ENCODE measurements at places on chromosomes 6 and 20. TPM values are rescaled to one million over a fixed set of nuclear protein-coding genes. Genes with fewer than 3 reads are reported as not detected.
A peak's percentile ranks its signal among the peaks of the same experiment; 100 is the strongest.

GRCh38 chr20:35617397-35618262 is 2.0 kb downstream of the SPAG4 start:
- DNase-seq, result peak; percentile 88
- no peaks in the 10 kb centered on the region for H3K4me1 ChIP-seq
- H3K36me3 ChIP-seq, result peaks cover 13% of the 10 kb centered on the region
- peaks cover 10% of the 10 kb centered on the region for H3K27me3 ChIP-seq

DNA sequence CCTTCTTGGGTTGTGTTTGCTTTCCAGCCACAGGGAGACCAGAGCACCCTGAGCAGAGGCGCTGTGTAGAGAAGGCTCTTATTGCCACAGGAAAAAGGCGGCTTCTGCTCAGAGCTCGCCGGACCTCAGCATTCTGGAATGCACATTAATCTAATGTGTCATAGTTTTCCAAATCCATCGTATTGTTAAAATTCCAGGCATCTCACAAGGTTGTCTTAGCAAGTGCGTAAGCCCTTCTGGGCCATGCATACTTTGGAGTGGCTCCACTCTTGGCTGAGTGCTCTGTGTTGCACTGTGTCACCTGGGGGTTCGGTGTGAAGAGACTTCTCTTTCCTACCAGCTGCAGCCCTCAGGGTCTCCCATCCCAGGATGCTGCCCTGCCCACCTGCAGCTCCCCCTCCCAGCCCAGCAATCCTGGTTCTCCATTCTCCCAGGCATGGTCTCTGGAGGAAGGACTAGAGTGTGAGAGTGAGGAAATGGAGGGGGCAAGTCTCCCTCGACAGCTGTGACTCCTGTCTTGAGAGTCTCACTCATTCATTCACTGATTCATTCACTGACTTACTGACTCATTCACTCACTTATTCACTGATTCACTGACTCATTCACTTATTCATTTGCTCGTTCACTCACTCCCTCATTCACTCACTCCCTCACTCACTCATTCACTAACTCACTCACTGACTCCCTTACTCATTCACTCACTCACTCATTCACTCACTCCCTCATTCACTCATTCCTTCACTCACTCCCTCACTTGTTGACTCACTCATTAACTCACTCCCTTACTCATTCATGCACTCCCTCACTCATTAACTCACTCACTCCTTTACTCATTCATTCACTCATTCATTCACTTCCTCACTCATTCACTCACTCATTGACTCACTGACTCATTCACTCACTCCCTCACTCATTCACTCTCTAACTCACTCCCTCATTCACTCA is 83.7 kb upstream of the MPC1 start:
- no peaks in the 10 kb centered on the region for H3K4me1 ChIP-seq
- peak overlapping the region; percentile 29 for H3K27ac ChIP-seq
- H3K36me3 ChIP-seq, result no peaks in the 10 kb centered on the region

- no peak overlapping the region for H3K4me3 ChIP-seq
- H3K4me1 ChIP-seq, result no peaks in the 10 kb centered on the region
- no peaks in the 10 kb centered on the region for H3K36me3 ChIP-seq
Measured at GRCh38 chr6:156662025-156662445, 115.1 kb upstream of the ARID1B start.

- DNase-seq, result no peak
- H3K4me1 ChIP-seq, result peaks cover 5% of the 10 kb centered on the region
- H3K36me3 ChIP-seq, result no peaks in the 10 kb centered on the region
- peaks cover 8% of the 10 kb centered on the region for H3K27me3 ChIP-seq
- H3K27ac ChIP-seq, result no peak overlapping the region
Measured at GRCh38 chr6:41226752-41227151, 1.4 kb upstream of the TREML4 start.

DNA sequence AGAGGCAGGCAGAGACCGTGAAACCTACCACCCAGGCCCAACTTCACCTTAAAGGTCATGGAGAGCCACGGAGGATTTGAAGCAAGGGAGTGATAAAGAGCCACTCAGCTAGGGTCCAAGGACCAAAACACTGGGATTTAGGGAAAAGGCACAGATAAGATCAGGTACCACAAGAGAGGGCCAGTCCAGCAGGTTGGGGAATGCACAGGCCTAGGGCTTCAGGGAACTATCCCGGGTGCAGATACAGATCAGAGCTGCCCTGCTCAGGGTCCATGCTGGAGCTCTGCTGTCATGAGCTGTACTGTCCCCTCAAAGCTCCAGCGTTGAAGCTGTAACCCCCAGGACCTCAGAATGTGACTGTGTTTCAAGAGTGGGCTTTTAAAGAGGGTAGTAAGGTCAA is 16.9 kb downstream of the SLC22A23 start:
- no peaks in the 10 kb centered on the region for H3K27me3 ChIP-seq
- no peaks in the 10 kb centered on the region for H3K36me3 ChIP-seq
- no peak overlapping the region for H3K4me3 ChIP-seq

- H3K27me3 ChIP-seq, result no peaks in the 10 kb centered on the region
- H3K4me1 ChIP-seq, result peaks cover 2% of the 10 kb centered on the region
- no peak for DNase-seq
- H3K36me3 ChIP-seq, result no peaks in the 10 kb centered on the region
Measured at GRCh38 chr6:122798099-122798641, 9.1 kb downstream of the SMPDL3A start.

DNA sequence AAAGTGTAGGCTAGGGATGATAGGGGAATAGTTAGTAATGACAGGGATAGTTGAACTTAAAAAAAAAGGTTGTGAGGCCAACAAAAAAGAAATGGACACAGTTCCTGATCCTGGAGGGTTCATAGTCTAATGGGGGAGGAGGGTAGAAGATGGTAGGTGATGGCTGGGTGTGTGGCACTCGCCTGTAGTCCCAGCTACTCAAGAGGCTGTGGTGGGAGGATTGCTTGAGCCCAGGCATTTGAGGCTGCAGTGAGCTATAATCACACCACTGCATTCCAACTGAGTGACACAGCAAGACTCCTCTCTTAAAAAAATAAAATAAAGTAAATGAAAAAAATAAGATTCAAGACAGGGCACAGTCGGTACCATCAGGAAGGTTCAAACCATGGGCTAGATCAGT is 2.4 kb upstream of the MICB start:
- no peaks in the 10 kb centered on the region for H3K4me1 ChIP-seq
- no peaks in the 10 kb centered on the region for H3K36me3 ChIP-seq
- peaks cover 51% of the 10 kb centered on the region for H3K27me3 ChIP-seq
- H3K4me3 ChIP-seq, result no peak overlapping the region

GRCh38 chr20:60395991-60396390 is 437.8 kb downstream of the CDH26 start:
- DNase-seq, result no peak
- no peak overlapping the region for H3K4me3 ChIP-seq
- no peaks in the 10 kb centered on the region for H3K4me1 ChIP-seq
- no peaks in the 10 kb centered on the region for H3K27me3 ChIP-seq
- H3K36me3 ChIP-seq, result no peaks in the 10 kb centered on the region

GRCh38 chr6:157029980-157030690 is 253.0 kb downstream of the ARID1B start:
- H3K27me3 ChIP-seq, result no peaks in the 10 kb centered on the region
- no peak overlapping the region for H3K27ac ChIP-seq
- no peak overlapping the region for H3K4me3 ChIP-seq
- H3K36me3 ChIP-seq, result no peaks in the 10 kb centered on the region
- no peak for DNase-seq

GRCh38 chr6:46035242-46035641 is 19.6 kb upstream of the CLIC5 start:
- no peaks in the 10 kb centered on the region for H3K36me3 ChIP-seq
- no peak overlapping the region for H3K4me3 ChIP-seq
- peaks cover 13% of the 10 kb centered on the region for H3K27me3 ChIP-seq
- DNase-seq, result no peak
- no peaks in the 10 kb centered on the region for H3K4me1 ChIP-seq

DNA sequence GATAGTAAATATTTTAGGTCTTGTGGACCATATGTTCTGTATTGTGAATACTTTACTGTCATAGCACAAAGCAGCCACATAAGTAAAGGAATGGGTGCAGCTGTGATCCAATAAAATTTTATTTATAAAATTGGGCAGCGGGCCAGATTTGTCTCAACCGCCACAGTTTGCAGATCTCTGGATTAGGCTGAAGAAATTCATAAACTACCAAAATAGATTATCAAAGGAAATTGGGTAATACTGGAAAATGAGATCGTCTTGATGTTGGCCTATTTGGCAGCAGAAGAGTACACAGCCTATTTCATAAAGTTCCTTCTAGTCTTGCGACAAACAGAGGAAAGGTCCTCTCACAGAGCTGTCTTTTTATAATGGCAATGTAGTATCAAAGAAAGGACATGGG is 69.8 kb downstream of the DZANK1 start:
- no peaks in the 10 kb centered on the region for H3K27me3 ChIP-seq
- peaks cover 12% of the 10 kb centered on the region for H3K4me1 ChIP-seq
- H3K27ac ChIP-seq, result no peak overlapping the region

DNA sequence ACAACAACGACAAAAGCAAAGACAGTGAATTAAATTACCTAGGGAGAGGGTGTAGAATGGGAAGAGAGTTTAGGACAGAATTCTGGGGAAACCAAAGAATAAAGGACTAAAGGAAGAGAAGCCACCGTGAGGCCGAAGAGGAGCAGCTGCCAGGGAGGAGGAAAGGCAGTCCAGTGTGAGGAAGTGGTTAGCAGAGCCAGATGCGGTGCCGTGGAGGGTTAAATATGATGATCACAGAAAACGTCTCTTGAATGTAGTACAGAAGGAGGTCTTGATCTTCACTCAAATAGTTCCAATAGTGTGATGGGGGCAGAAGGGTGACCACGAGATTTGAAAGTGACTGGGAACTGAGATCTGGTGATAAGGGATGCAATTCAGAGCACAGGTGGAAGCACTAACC is 67.7 kb downstream of the TMEM244 start:
- no peaks in the 10 kb centered on the region for H3K36me3 ChIP-seq
- no peak overlapping the region for H3K4me3 ChIP-seq
- no peak for DNase-seq
- no peak overlapping the region for H3K27ac ChIP-seq
- H3K4me1 ChIP-seq, result no peaks in the 10 kb centered on the region

DNA sequence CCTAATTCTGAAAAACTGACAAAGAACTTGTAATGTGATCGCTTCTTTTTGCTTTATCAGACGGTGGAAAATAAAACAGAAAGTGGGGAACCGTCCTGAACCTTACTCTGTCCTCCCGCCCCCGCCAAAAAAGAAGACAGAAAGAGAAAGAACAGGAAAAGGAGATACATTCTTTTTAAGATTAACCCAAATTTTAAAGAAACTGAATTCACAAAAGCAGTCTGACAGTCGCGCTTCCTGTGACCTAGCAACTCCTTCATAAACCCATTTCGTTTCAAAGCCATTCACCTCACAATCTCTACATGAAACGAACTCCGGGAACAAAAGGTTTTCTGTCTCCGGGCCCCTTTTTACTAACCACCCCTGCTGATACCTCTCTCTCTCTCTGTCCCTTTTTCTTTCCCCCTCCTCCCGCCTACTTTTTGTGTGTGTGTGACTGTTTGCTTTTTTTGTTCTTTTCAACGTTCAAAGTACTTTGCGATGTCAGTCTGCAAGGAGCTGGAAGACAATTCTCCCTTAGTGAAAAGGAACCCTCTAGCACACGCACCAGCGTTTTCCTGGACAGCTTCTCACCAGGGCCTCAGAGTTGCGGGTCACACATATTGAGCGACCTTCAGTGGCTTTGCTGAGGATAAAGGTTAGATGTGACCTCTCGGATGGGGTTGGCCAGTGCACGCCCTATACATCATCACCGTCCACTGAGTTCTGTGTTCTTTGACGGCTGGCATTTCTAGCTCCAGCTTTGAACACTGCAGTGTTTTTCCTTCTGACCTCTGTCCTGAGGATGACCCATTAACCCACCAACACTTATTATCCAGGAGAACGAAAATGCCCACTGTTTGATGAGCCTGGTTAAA is 530 bp upstream of the NEDD9 start:
- H3K4me3 ChIP-seq, result peak overlapping the region; percentile 92
- H3K4me1 ChIP-seq, result peaks cover 23% of the 10 kb centered on the region
- peak overlapping the region; percentile 99 for H3K27ac ChIP-seq
- no peaks in the 10 kb centered on the region for H3K27me3 ChIP-seq
- peak; percentile 70 for DNase-seq

DNA sequence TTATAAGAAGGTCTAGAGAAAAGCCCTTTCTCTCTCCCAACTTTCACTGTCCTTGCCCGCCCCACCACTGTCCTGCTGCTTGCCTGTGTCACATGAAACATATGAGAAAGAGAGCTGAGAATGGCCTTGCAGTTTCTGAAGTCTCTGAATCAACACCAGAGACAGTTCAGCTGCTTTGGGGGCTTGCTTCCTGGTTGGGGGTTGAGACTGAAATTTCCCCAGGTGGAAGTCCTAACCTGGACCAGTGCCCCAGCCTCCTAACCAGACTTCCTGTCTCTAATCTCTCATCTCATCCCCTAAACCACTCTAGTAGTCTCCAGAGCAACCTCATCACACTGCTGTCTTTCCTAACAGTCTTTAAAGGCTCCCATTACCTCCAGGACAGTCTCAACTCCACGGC is 10.7 kb downstream of the TRAM2 start:
- DNase-seq, result no peak
- peaks cover 14% of the 10 kb centered on the region for H3K4me1 ChIP-seq
- H3K27me3 ChIP-seq, result no peaks in the 10 kb centered on the region
- no peak overlapping the region for H3K4me3 ChIP-seq
- no peak overlapping the region for H3K27ac ChIP-seq
- H3K36me3 ChIP-seq, result peaks cover 4% of the 10 kb centered on the region

GRCh38 chr6:87572883-87573282 is 16.9 kb downstream of the RARS2 start:
- H3K36me3 ChIP-seq, result peaks cover 38% of the 10 kb centered on the region
- DNase-seq, result no peak
- peaks cover 4% of the 10 kb centered on the region for H3K4me1 ChIP-seq
- H3K27ac ChIP-seq, result no peak overlapping the region

GRCh38 chr6:82025271-82025670 is 222.3 kb downstream of the IBTK start:
- no peaks in the 10 kb centered on the region for H3K36me3 ChIP-seq
- H3K27me3 ChIP-seq, result no peaks in the 10 kb centered on the region
- no peak for DNase-seq
- H3K4me3 ChIP-seq, result no peak overlapping the region
- no peak overlapping the region for H3K27ac ChIP-seq

GRCh38 chr6:111707773-111708172 is 102.1 kb upstream of the TRAF3IP2 start:
- no peak for DNase-seq
- peaks cover 18% of the 10 kb centered on the region for H3K36me3 ChIP-seq
- no peak overlapping the region for H3K27ac ChIP-seq
- no peak overlapping the region for H3K4me3 ChIP-seq
- H3K4me1 ChIP-seq, result peaks cover 2% of the 10 kb centered on the region

- H3K36me3 ChIP-seq, result no peaks in the 10 kb centered on the region
- H3K4me1 ChIP-seq, result peaks cover 5% of the 10 kb centered on the region
- peak; percentile 74 for DNase-seq
- H3K27me3 ChIP-seq, result no peaks in the 10 kb centered on the region
- H3K27ac ChIP-seq, result no peak overlapping the region
Measured at GRCh38 chr20:8721098-8721497, 347.8 kb upstream of the PLCB4 start.

The SPAG4 gene
- 19.3 TPM for total RNA-seq

The CASS4 gene
- not detected for total RNA-seq

The PRPH2 gene
- 0.35 TPM for total RNA-seq

The SLC17A4 gene
- total RNA-seq, result not detected

The HLA-E gene
- 31.7 TPM for total RNA-seq

The GJA1 gene
- total RNA-seq, result 706 TPM

The CLDN20 gene
- total RNA-seq, result not detected

The TCP11 gene
- total RNA-seq, result not detected

The CCR6 gene
- total RNA-seq, result not detected

The PLAGL2 gene
- total RNA-seq, result 33.0 TPM
